ENCODE measurements at places on chromosomes 7 and 10.

GRCh38 chr7:79528421-79528820 lies 75.0 kb upstream of the MAGI2 start:
- no peak for DNase-seq

- no peak for DNase-seq
Measured at GRCh38 chr7:94336009-94336408, 58.7 kb upstream of the COL1A2 start.

GRCh38 chr7:132191418-132191817 lies 384.9 kb downstream of the PLXNA4 start:
- no peak for DNase-seq

DNA sequence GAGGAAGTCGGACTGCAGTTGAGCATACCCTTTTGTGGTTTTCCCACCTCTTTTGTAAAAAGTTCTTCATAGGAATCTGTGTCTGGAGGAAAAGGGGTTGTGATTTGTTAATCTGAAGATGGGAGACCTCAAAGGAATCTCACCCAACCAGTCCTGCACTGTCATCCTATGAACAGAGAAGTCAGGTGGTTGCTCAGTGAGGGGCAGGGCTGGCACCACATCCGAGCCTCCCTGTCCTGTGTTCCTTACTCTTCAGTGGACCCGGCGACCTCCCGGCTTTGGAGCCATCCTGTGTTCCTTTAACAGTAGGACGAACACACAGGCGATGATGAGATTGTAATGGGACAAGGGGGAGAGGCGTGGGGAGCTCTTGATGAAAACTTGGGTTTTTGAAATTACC lies 2.8 kb upstream of the MGMT start:
- DNase-seq, result no peak

- peak; percentile 48 for DNase-seq
Measured at GRCh38 chr10:96043893-96044715, 721 bp downstream of the CCNJ start.

- DNase-seq, result peak; percentile 28
Measured at GRCh38 chr10:29657719-29658274, 23.0 kb upstream of the SVIL start.

DNA sequence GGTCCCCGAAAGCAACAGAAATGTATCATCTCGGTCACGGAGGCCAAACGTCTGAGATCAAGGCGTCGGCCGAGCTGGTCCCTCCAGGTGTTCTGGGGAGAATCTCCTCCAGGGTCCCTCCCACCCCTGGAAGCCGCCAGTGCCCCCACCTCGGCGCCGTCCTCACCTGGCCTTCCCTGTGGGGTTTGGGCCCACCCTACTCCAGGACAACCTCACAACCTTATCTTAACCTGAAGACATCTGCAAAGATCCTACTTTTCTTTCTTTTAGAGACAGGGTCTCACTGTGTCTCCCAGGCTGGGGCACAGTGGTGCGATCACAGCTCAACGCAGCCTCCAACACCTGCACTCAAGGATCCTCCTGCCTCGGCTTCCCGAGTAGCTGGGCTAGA lies 33.4 kb downstream of the ADAP1 start:
- no peak for DNase-seq

- DNase-seq, result no peak
Measured at GRCh38 chr10:110326351-110327032, 21.8 kb upstream of the SMNDC1 start.

DNA sequence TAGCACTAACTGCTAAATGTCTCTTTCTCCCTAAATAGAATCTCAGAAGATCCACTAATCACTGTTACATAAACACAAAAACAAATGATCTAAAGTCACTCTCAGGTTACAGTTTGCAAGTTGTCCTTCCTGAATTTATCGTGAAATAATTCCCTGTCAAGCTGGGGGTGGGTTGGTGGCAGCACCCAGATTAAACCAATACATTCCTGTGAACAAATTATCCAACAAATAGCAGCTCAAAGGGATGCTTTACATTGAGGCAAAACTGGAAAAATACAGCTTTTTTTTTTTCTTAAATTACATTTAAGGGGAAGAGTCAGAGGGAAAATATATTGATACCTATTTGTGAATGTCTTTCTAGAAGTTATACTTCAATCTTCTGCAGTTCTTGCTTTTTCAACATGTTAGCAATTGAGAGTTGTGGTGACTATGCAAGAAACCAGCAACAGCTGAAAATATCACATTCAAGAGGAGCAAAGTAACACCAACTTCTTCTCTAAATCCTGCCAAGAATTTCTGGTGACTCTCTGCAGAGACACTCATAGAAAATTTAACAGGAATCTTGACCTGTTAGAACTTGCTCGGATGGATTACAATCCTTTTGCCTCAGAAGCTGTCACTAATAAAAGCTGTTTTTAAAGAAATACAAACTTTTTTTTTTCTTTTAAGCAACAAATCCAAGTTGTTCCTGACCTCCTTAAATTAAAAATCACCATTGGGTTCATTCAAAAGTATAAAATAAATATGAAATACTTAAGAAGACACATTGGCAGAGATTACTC lies 18.9 kb downstream of the LMOD2 start:
- DNase-seq, result peak; percentile 67

DNA sequence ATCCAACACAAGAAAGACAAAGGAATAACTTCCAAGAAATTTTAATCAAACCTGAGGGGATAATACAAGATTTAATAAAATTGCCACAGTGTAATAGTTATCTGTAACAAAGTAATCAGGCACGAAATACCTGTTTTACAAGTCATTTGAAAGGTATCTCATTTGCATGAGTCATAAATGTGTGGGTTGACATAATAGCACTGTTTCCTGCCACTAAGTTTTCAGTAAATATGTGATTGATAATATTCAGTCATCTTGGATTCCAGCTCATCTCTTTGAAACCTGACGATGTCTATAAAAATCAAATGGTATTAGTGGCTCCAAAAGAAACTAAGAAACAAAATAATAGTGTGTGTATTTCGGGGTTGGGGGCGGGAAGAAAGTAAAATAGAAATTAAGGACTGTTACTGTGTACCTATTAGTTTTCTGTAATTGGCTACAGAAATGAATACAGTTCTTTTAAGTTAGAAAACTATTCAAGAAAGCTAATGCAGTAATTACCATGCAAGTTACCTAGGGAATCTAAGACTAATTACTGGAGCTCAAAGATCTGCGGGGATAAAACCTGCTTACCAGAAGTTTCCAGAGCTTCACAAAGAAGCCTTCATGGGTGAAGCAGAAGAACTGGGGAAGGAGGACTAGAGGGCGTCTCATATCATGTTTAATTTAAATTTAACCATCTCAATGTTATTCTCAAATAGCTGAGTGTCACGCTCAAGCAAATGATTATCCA lies 100.7 kb downstream of the ST8SIA6 start:
- no peak for DNase-seq

DNA sequence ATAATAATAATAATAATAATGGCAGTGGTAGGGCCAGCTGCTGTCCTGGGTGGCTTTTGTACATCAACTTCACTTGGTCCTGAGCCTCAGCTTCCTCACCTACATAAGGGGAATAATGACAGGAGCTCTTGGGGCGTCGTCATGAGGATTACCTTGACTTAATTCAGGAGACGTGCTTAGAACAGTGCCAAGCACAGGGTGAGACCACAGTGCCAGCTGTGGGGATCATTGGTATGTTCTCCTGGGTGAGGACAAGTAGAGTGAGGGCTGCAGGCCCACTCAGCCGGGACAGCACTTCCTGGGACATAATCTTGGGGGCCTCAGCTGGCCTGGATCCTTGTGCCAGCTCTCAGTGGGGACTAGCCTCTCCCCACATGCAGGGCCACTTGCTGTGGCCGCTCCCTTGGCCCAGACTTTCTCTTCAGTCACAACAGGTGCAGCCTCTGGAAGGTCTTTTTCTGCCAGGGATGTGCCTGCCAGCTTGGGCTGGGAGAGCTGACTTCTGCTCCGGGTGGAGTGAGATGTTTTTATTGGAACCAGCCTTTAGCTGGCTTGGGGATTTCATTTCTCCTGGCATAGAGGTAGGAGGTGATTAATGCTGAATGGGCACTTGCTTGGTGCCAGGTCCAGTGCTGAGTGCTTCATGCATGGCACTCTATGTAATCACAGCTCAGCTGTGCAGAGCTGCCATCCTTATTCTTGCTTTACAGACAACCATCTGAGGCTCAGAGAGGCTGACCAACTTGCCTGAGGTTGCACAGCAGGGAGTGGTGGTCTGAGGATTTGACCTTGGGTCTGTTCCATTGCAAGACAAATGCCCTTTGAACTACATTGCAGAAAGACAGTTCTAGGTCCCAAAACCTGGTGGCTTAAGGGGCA lies 45.3 kb downstream of the TSPAN15 start:
- peak; percentile 25 for DNase-seq

DNA sequence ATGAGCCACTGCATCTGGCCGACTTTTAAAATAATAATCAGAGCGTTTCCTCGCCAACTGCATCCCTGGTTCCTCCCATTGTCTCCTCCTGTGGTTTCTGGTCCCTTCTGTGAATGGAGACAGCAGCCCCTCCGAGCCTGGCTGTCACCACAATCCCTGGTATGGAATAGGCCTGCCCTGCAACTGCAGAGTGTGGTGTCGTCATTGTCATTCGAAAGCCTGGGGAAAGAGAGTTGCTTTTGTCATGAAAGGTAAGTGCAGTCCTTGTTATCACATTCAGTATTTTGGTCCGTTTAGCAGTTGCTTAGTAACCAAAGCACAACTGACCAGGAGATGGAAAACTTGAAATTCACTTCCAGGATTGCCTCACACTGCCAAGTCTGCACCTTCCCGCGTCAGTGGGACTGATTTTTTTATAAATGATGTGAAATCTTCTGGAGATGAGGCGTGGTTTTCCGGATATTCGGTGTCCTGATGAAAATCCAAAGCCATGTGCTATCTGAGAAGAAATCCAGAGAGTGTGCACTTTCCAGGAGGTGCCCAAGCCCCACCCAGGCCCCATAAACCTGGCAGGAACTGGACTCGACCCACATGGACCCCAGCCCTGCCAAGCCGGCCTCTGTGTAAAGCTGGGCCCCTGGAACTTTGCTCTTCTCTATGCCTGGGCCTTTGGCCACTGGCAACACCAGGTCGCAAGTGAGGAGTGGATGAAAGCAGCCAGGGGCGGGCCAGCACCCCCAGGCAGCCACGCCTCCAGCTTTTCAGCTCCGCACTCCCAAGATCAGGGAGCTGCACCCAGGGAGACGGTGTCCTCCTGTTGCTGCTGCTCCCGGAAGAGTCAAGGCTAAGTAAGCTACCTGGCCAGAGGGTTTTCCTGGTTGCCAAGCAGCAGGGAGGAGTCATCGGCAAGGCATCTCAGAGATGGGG lies 133.7 kb upstream of the SH2B2 start:
- DNase-seq, result no peak

Measured in SJCRH30 (cell line).